ENCODE measurements at places on chromosomes 16 and 17.

- DNase-seq = no peak
Measured at GRCh38 chr16:30767767-30768465, 5.8 kb downstream of the RNF40 start.

DNA sequence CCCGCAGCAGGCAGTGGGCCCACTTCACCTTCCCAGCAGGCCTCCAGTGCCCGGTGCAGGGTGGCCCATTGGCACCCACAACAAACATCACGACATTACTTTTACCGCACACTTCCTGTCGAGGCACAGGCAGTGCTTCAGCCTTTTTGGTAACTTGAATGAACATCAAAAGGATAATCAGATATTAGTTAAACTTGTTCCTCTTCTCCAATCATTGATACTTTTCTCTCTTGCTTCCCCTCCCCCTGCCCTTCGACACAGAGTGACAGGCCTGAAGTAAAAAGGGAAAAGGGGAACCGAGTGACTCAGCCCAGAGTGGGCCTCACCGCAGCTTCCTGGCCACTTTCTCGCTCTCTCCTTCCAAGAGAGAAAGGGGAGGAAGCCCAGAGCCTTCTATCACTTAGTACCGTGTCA, 507.0 kb downstream of the MAF start:
- DNase-seq = no peak

- no peak for DNase-seq
Measured at GRCh38 chr16:56518425-56518824, 1.4 kb downstream of the BBS2 start.

- no peak for DNase-seq
Measured at GRCh38 chr17:4837471-4838308, 4.5 kb downstream of the MINK1 start.

GRCh38 chr16:48525201-48526057, 84.6 kb downstream of the N4BP1 start:
- no peak for DNase-seq

- DNase-seq = no peak
Measured at GRCh38 chr16:85245307-85246172, 133.3 kb upstream of the CIBAR2 start.

DNA sequence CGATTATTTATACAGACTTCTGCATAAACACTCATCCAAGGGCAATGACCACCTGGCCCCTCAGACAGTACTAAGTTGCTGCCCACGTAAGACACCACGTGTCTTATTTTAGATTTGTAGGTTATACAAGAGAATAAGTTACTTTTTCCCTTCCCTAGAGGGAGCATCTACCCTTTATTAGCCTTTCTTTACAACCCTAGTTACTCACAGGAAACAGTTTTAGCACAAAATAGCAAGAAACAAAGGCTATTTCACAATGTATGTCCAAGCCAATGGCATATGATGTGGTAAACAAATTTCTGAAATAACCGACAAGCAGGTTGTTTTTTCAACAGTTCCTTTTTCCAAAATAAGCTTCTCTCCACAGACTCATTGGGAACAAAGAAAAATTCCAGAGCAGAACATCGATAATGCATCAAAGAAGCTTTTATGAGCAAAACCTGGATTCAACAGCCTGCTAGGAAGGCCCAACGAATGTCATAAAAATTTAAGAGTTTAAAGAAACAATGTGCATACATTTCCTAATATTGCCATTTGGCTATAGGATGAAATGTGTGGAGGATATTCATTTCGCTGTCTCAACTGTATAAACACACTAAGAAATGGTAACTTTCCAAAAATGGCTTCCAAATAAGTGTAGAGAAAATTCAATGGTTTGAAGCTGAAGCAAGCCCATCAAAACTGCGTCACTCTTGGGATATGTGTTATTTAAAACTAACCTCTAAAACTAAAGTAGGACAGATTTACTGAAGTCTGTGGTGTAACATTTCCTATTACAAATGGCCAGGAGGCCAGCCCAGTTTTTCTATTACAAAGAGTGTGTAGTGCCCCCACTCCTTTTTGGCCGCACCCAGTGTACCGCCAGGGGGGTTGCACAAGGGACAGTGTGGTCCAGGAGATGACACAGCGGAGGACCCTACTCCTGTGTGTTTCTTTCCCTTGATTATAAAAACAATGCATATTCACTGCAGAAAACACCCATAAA, 50.4 kb upstream of the ERN1 start:
- no peak for DNase-seq

GRCh38 chr16:85438981-85439685, 174.0 kb upstream of the GSE1 start:
- DNase-seq = no peak

- no peak for DNase-seq
Measured at GRCh38 chr17:64331366-64331765, 59.3 kb downstream of the PECAM1 start.

GRCh38 chr17:81837641-81838040, 2.8 kb upstream of the PPP1R27 start:
- no peak for DNase-seq

GRCh38 chr17:43400943-43401717, 2.3 kb downstream of the ARL4D start:
- no peak for DNase-seq

DNA sequence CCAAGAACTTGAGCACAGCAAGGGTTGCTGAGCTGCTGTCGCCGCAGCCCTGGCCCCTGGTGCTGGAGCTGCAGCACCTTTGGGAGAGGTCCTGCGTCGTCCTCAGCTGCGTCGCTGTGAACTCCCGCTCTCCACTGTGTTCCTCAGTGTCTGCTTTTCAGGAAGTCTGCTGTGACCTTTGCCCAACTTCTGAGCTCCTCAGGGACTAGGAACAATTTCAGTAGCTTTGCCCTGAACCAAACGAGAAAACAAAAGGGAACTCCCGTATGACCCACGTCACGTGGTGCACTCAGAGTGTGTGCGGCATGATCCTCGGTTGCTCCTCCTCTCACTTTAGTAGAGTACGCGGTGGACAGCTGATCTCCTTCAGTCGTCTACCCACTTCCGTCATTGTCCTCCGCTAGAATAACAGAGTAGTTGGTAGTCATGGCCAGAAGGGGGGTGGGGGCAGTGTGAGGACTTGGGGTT, 44.2 kb downstream of the WDR45B start:
- DNase-seq = no peak

- no peak for DNase-seq
Measured at GRCh38 chr17:13076905-13077304, 59.1 kb upstream of the ELAC2 start.

GRCh38 chr17:81537343-81537855, 9.2 kb downstream of the FSCN2 start:
- DNase-seq = no peak

- no peak for DNase-seq
Measured at GRCh38 chr16:46648656-46649055, 27.5 kb upstream of the SHCBP1 start.

GRCh38 chr17:73430848-73431247, 119.0 kb upstream of the CDC42EP4 start:
- no peak for DNase-seq

- DNase-seq = no peak
Measured at GRCh38 chr16:9399573-9399972, 308.1 kb downstream of the HAPSTR1 start.

Measured in stimulated activated CD8-positive, alpha-beta memory T cell treated with anti-CD3 and anti-CD28 coated beads, Interleukin-7, amount 100 ng/mL, for 1 hour (primary cell).